ENCODE measurements at places on chromosomes 5 and 9.

- no peak for DNase-seq
These were observed 48.7 kb upstream of the POMT1 start for GRCh38 chr9:131454028-131454427.

- DNase-seq: no peak
These were observed 972.4 kb upstream of the ACO1 start for GRCh38 chr9:31412081-31412480.

GRCh38 chr5:137782984-137783536 is 28.9 kb upstream of the HNRNPA0 start:
- no peak for DNase-seq

- DNase-seq: no peak
These were observed 11.8 kb downstream of the SLC12A7 start for GRCh38 chr5:1099926-1100663.

- DNase-seq: no peak
These were observed 4.8 kb downstream of the ARHGEF28 start for GRCh38 chr5:73630765-73631164.

GRCh38 chr5:10233505-10233904 is 16.2 kb downstream of the ATPSCKMT start:
- no peak for DNase-seq

DNA sequence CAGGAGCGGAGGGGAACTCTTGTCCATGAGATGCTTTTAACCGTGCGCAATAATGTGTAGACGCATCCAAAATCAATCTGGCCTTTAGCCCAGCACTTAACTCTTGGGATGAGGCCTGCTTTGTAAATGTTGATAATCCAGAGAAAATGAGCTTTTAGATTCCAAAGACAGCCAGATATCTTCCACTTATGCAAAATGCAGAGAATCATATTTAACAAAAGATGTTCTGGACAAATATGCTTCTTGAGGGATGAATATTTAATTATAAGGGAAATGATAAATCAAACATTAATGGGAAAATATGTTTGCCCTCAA is 5.6 kb downstream of the S1PR3 start:
- no peak for DNase-seq

- no peak for DNase-seq
These were observed 479.5 kb upstream of the IZUMO3 start for GRCh38 chr9:25025156-25025555.

DNA sequence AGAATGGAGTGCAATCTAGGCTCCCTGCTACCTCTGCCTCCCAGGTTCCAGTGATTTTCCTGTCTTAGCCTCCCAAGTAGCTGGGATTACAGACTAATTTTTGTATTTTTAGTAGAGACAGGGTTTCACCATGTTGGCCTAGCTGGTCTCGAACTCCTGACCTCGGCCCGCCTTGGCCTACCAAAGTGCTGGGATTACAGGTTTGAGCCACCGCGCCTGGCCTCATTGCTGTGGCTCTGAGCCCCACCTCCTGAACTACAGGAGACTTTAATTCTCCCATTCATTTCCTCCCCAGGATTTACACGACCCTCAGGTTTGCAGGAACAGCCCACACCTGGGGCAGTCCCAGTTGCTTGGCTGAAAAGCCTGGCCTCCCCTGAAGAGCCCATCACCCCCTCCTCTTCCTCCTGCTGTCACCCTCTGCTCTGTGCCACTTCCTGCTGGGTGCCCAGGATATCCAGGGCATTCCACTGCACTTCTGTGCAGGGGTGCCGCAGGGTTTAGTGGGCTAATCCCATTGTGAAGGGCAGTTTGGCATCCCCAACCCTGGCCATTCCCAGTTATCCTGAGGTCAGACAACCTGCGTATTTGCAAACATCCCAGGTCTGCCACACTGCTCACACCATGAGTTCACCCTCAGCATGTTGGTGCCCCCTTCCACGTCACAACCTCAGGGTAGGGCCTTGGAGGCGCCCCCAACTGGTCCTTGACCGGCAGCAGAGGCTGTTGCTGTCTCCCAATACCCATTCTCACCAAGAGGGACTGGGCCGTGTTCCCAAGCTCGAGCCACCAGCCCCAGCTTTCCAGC is 265.0 kb upstream of the IRX4 start:
- no peak for DNase-seq

GRCh38 chr5:149273950-149274349 is 2.3 kb downstream of the AFAP1L1 start:
- DNase-seq: no peak

GRCh38 chr9:74645007-74645639 is 148.0 kb downstream of the RORB start:
- no peak for DNase-seq

- DNase-seq: no peak
These were observed 636.4 kb downstream of the PRELID2 start for GRCh38 chr5:145198525-145199260.

- DNase-seq: no peak
These were observed 260.0 kb downstream of the TRPM3 start for GRCh38 chr9:70861376-70861775.

GRCh38 chr9:114546851-114547250 is 40.7 kb upstream of the ATP6V1G1 start:
- DNase-seq: no peak

DNA sequence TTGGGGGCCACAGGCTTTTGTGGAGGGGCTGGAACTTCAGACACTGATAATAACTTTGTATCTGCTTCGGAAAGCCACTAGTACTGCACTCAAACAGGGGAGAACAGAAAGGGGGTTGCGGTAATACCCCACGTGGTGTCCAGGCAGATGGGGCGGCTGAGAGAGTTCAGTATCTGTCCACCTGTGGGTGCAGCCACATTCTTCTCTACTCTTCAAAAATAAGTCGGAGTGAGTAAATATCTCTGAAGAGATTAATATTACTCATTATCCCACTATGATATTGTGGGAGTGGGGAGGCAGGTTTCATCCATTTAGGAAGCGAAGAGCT is 102.1 kb upstream of the SSBP2 start:
- DNase-seq: no peak

- DNase-seq: no peak
These were observed 33.9 kb downstream of the ACTBL2 start for GRCh38 chr5:57448751-57449150.

- DNase-seq: no peak
These were observed 21.0 kb upstream of the PPP2CA start for GRCh38 chr5:134246771-134247427.

Measured in caudate nucleus (tissue), 63 donors.